ENCODE measurements at places on chromosomes 16 and 17.

GRCh38 chr17:83198366-83199341 lies 119.2 kb downstream of the METRNL start:
- H3K4me1 ChIP-seq, result no peaks in the 10 kb centered on the region
- H3K27ac ChIP-seq, result no peak overlapping the region
- DNase-seq, result no peak
- no peak overlapping the region for H3K4me3 ChIP-seq
- no peaks in the 10 kb centered on the region for H3K27me3 ChIP-seq

GRCh38 chr17:44960691-44961090 lies 7.4 kb downstream of the C1QL1 start:
- H3K27ac ChIP-seq, result no peak overlapping the region
- DNase-seq, result no peak
- no peak overlapping the region for H3K4me3 ChIP-seq
- H3K4me1 ChIP-seq, result peaks cover 2% of the 10 kb centered on the region
- H3K27me3 ChIP-seq, result peaks cover under 1% of the 10 kb centered on the region

DNA sequence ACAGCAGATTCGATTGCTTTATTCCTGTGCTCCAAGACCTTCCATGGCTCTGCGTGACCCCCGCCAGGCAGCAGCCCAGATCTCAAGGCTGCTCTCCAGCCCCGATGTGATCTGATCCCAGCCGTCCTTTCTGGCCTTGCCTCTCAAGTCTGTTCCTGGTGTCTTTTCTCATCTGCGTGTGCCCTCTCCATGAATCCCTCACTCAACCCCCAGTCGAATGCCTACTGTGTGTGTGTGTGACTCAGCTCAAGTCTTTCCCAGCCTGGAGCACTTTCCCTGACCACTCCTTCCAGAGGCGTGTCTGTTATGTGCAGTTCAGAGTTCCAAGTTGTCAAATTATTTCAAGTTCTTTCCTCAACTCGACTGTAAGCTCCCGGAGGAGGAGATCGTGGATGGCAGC lies 64.0 kb downstream of the MRM1 start:
- no peak overlapping the region for H3K4me3 ChIP-seq
- H3K27me3 ChIP-seq, result peaks cover 3% of the 10 kb centered on the region
- DNase-seq, result no peak
- H3K36me3 ChIP-seq, result no peaks in the 10 kb centered on the region
- H3K4me1 ChIP-seq, result peaks cover 2% of the 10 kb centered on the region

- H3K36me3 ChIP-seq, result no peaks in the 10 kb centered on the region
- no peaks in the 10 kb centered on the region for H3K27me3 ChIP-seq
- no peak for DNase-seq
- no peak overlapping the region for H3K4me3 ChIP-seq
- H3K27ac ChIP-seq, result no peak overlapping the region
- peaks cover 16% of the 10 kb centered on the region for H3K4me1 ChIP-seq
Observed at GRCh38 chr17:37488009-37488604, 1.6 kb upstream of the DUSP14 start.

DNA sequence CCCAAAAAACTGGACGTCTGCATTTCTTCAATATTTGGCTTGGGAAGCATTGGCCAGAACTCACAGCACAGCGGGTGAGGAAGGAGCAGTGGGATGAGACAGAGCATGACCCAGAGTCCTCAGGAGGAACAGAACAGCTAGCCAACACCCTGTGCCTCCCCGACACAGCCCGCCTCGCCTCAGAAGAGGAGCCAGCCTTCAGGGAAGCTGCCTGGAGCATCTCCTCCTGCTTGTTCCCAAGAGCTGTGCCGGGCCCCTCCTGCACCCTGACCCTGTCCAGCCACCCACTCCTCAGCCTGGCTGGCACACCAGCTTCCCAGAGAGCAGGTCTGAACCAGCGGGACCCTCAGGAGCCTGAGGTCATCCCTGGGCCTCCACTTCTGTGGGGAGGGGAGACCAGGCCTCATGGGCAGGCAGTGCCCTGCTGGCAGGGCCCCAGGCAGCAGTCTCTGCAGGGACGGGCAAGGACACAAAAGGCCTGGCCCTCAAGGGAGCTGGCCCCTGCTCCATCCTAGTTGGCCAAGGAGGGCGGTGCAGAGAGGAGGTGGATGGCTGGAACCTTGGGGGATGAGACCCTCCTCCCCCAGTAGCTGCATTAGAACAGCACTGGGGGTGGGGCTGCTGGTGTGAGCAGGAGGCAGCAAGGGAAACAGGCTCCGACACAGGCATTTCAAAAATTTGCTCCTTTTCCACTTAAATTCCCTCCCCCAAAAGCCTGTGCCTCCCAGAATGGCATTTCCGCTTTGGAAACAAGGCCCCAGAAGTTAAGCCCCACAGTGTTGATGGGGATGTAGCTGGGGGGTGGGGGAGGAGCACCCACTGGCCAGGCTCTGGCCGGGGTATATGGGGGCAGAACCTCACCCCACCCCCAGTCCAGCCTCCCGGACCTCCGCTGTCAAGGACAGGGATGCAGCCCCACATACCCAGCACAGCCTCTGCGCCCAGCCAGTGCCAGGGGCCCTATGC lies 1.8 kb upstream of the BCAR1 start:
- H3K27me3 ChIP-seq, result no peaks in the 10 kb centered on the region
- DNase-seq, result peak; percentile 65
- H3K4me1 ChIP-seq, result peaks cover 68% of the 10 kb centered on the region
- H3K4me3 ChIP-seq, result peak overlapping the region; percentile 2
- H3K27ac ChIP-seq, result peak overlapping the region; percentile 88

DNA sequence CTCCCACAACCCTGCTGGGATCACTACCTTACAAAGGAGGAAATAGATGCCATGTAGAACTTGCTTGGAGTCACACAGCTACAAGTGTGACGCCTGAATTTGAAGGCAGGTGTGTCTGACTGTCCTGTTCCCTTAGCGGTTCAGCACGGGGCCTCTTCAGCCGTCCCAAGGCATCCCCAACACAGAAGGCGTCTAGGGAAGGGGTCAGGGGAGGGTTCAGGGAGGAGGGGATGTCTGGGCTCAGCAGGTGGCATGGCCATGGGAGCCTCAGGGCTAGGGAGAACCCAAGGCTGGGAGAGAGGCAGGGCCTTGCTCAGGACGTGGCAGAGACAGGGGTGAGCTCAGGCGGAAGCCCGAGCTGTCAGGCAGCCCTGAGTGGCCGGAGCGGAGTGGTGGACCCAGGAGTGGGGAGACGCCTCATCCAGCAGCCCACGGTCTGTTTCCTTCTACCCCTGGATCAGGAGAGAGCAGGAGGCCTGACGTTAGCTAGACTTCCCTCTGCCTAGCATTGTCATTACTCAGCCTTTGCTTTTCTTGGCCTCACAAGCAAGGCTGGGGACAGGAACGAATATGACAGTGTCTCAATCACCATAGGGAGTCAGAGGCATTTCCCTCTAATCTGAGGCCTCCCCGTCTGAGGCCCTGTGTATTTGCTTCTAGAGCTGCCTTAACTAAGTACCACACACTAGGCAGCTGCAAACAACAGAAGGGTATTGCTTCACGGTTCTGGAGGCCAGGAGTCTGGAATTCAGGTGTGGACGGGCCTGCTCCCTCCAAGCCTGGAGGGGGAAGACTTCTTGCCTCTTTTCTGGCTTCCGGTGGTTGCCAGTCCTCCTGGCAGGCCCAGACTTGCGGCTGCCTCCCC lies 31.3 kb upstream of the ANKRD40CL start:
- no peaks in the 10 kb centered on the region for H3K36me3 ChIP-seq
- DNase-seq, result no peak

DNA sequence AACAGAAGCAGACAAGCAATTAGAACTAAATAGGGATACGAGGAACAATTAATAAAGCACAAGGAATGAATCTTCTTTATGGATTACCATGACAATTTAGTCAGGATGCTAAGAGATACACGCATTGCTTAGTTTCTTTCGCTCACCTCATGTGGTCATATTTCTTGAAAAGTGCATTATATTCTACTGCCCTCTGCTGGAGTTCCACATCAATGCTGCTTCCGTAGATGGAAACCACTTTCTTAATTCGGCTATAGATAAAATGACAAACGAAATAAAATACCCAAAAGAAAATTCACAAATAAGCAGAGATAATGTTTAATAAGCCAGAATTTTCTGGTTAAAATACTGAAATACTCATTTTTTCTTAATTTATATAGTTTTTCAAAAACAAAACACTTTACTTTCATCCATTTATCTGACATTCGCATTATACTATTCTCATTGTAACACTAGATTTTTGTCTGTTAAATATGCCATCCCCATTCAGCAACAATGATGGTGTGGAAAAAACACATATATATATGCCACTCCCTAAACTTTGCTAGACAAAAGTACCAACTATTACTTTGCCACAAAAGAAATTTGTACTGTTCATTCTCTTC lies 22.0 kb upstream of the PHLPP2 start:
- no peak overlapping the region for H3K27ac ChIP-seq
- peaks cover 12% of the 10 kb centered on the region for H3K36me3 ChIP-seq
- DNase-seq, result no peak
- H3K27me3 ChIP-seq, result no peaks in the 10 kb centered on the region
- no peaks in the 10 kb centered on the region for H3K4me1 ChIP-seq

DNA sequence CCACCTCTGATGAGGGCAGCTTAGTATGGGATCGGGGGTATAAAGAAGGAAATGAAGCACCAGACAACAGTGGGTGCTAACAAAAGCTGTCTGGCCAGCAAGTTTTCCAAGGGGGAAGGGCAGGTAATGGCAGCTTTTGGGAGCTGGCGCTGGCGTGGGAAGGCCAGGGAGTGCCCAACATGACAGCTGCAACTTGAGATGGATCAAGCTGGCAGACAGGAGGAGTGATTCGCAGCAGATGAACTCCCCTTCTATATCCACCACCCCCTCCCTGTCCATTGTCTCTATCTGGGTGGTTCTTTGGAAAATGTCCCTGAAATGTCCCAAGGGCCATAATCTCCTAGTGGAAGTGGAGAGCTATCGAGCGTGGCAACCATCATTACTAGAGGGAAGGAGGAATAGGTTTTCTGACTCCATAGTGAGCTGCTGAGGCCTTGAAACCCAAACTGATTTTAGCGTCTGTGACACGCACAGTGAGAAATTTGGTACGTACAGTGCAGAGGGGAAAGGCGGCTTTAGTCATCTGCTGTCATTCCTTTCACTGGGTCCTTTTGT lies 4.8 kb upstream of the INPP5K start:
- H3K36me3 ChIP-seq, result peaks cover 64% of the 10 kb centered on the region
- no peaks in the 10 kb centered on the region for H3K27me3 ChIP-seq
- H3K27ac ChIP-seq, result no peak overlapping the region
- DNase-seq, result no peak
- H3K4me3 ChIP-seq, result no peak overlapping the region

DNA sequence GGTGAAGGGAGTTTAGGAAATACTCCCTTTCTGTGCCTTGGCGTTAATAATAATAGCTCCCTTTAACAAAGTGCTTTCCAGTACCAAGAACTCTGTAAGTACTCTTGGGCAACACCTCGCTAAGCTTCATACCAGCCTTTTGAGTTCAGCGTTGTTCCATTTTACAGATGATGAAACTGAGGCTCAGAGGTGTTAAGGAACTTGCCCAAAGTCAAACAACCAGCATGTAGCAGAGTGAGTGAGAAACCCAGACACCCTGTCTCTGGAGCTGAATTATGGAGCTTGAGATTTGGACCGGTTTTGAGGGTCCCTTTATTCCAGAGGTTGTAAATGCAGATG lies 607 bp downstream of the KATNIP start:
- no peak overlapping the region for H3K27ac ChIP-seq
- peaks cover 4% of the 10 kb centered on the region for H3K36me3 ChIP-seq
- peaks cover 4% of the 10 kb centered on the region for H3K4me1 ChIP-seq
- DNase-seq, result no peak

GRCh38 chr17:5592382-5592781 lies 8.1 kb upstream of the NLRP1 start:
- no peaks in the 10 kb centered on the region for H3K36me3 ChIP-seq
- H3K4me1 ChIP-seq, result no peaks in the 10 kb centered on the region
- H3K27ac ChIP-seq, result no peak overlapping the region
- H3K4me3 ChIP-seq, result no peak overlapping the region
- DNase-seq, result peak; percentile 50
- peaks cover 12% of the 10 kb centered on the region for H3K27me3 ChIP-seq

- DNase-seq, result no peak
- H3K27me3 ChIP-seq, result no peaks in the 10 kb centered on the region
- H3K4me3 ChIP-seq, result no peak overlapping the region
- H3K4me1 ChIP-seq, result no peaks in the 10 kb centered on the region
Observed at GRCh38 chr17:70159980-70160379, 9.4 kb upstream of the KCNJ2 start.

DNA sequence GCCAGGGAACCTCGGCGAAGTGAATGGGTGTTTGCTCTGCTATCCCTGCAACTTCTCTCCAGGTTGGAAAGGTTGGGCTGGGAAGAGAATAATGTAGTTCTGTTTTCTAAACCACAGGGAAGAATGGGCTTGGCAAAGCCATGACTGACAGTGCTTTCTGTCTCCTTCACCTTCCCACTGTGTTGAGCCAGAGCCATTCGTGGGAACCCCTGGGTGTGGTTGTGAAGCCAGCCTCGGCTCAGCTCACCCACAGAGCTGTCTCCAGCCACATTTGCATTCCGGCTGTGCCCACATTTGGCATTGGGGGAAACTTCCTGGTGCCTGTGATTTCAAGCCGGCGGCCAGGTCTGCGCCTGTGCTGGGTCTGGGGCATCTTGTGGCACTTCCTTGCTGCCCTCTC lies 39.9 kb downstream of the BAIAP2 start:
- no peak overlapping the region for H3K4me3 ChIP-seq
- H3K36me3 ChIP-seq, result peaks cover 29% of the 10 kb centered on the region

DNA sequence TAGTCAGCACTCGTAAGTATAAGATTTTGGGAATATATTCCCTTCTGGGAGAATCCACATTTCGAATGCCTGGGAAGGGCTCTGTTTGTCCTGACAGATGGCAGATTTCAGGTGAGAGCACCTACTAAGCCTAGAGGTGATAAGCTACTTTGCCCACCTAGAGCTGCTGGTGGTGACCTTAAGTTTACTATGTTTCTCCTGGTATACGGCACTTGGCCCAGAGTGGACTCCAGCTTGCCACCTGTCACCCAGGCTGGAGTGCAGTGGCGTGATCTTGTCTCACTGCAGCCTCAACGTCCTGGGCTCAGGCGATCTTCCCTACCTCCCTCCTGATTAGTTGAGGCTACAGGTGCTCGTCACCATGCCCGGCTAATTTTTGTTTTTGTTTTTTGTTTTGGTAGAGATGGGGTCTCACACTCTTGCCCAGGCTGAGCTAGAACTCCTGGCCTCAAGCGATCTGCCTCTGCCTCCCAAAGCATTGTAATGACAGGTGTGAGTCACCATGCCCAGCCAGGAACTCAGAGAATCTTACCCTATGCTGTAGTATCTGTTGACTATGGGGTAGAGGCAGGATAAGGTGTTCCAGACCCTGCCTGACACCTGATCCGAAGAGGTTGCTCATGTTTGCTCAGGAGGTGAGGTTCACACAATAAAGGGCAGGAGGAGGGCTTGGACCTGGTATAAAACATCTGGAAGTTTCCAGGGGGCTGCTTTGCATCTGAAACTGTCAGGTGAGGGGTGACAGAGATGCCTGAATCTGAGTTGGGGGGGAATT lies at the start of gene ZG16:
TSS of gene ZG16 (plus strand) at position 681 of the 775 bp plus-strand sequence. CDS start 1,011 bp downstream, outside the sequence.
- DNase-seq, result no peak
- no peak within 1 kb of the TSS for H3K4me3 ChIP-seq
- no peaks in the 10 kb centered on the region for H3K36me3 ChIP-seq
- no peaks in the 10 kb centered on the region for H3K4me1 ChIP-seq
- H3K27me3 ChIP-seq, result no peaks in the 10 kb centered on the region
